Lung (tissue), 17 donors: ENCODE measurements at places on chromosomes 13 and 19. TPM values are rescaled to one million over a fixed set of nuclear protein-coding genes. Genes with fewer than 3 reads are reported as not detected.

The CACNG7 gene
- total RNA-seq, result not detected

DNA sequence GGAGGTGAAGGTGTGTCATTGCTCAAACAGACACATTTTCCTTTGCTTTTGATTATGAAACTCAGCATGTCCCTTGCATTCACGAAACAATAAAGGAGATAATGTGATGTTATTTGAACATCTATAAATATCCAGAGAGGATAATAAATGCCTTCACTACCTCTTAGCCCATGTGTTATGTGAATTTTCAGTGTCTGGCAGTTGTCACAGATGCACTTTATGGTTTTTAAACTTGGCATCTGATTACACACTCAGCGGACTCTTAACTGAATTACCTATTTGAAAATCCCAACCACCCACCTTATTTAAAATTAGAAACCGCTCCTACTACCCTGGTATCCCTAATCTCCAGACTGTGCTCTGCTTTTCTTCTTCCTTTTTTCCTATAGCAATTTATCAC, 254.2 kb downstream of the COG6 start:
- no peaks in the 10 kb centered on the region for H3K27me3 ChIP-seq
- H3K27ac ChIP-seq, result no peak overlapping the region
- DNase-seq, result no peak
- no peaks in the 10 kb centered on the region for H3K36me3 ChIP-seq

The GPR12 gene
- 0.09 TPM for total RNA-seq

GRCh38 chr19:33638167-33639034, 16.6 kb downstream of the CHST8 start:
- no peaks in the 10 kb centered on the region for H3K36me3 ChIP-seq
- H3K4me1 ChIP-seq, result no peaks in the 10 kb centered on the region
- no peak for DNase-seq
- no peak overlapping the region for H3K27ac ChIP-seq
- peaks cover 4% of the 10 kb centered on the region for H3K27me3 ChIP-seq
- H3K4me3 ChIP-seq, result no peak overlapping the region

- H3K4me1 ChIP-seq, result no peaks in the 10 kb centered on the region
- H3K27me3 ChIP-seq, result no peaks in the 10 kb centered on the region
- no peak overlapping the region for H3K4me3 ChIP-seq
- no peak overlapping the region for H3K27ac ChIP-seq
- DNase-seq, result no peak
These were observed 29.6 kb upstream of the CALM3 start for GRCh38 chr19:46571495-46571894.

- DNase-seq, result no peak
- H3K4me3 ChIP-seq, result no peak overlapping the region
- peaks cover 12% of the 10 kb centered on the region for H3K36me3 ChIP-seq
- no peaks in the 10 kb centered on the region for H3K4me1 ChIP-seq
These were observed 58.6 kb downstream of the SLC7A1 start for GRCh38 chr13:29536853-29537252.

- DNase-seq, result no peak
- no peaks in the 10 kb centered on the region for H3K36me3 ChIP-seq
- H3K27ac ChIP-seq, result no peak overlapping the region
- H3K27me3 ChIP-seq, result no peaks in the 10 kb centered on the region
These were observed 9.9 kb downstream of the DNM2 start for GRCh38 chr19:10727685-10728201.

- H3K4me1 ChIP-seq, result no peaks in the 10 kb centered on the region
- no peaks in the 10 kb centered on the region for H3K36me3 ChIP-seq
- no peak overlapping the region for H3K27ac ChIP-seq
- H3K27me3 ChIP-seq, result no peaks in the 10 kb centered on the region
- peak; percentile 77 for DNase-seq
- H3K4me3 ChIP-seq, result no peak overlapping the region
These were observed 8.9 kb upstream of the ZNF507 start for GRCh38 chr19:32336259-32337083.

GRCh38 chr13:64505336-64505910, 2724.7 kb downstream of the PCDH9 start:
- no peaks in the 10 kb centered on the region for H3K27me3 ChIP-seq
- no peak overlapping the region for H3K27ac ChIP-seq
- H3K4me3 ChIP-seq, result no peak overlapping the region
- peak; percentile 3 for DNase-seq
- no peaks in the 10 kb centered on the region for H3K36me3 ChIP-seq

DNA sequence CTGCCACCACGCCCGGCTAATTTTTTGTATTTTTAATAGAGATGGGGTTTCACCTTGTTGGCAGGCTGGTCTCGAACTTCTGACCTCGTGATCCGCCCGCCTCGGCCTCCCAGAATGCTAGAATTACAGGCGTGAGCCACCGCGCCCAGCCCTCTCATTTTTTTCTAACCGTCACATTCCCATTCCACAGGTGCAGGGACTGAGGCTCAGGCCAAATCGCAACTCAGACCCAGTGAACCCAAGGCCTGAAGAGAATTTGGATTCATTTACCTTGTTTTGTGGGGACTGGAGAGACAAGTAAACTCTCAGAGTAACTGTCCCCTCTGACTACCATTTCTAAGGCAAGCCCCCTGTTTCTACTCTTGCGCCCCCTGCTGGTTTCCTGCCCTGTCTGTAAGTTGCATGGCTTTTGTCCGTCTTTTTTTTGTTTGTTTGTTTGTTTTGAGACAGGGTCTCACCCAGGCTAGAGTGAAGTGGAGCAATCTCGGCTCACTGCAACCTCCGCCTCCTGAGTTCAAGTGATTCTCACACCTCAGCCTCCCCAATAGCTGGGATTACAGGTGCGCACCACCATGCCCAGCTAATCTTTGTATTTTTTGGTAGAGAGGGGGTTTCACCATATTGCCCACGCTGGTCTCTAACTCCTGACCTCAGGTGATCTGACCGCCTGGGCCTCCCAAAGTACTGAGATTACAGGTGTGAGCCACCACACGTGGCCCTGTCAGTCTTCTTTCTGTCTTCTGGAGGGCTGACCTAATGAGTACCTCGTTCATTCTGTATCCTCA, 2.3 kb upstream of the STRN4 start:
- no peaks in the 10 kb centered on the region for H3K27me3 ChIP-seq
- H3K27ac ChIP-seq, result no peak overlapping the region
- peaks cover 5% of the 10 kb centered on the region for H3K4me1 ChIP-seq
- no peak overlapping the region for H3K4me3 ChIP-seq

DNA sequence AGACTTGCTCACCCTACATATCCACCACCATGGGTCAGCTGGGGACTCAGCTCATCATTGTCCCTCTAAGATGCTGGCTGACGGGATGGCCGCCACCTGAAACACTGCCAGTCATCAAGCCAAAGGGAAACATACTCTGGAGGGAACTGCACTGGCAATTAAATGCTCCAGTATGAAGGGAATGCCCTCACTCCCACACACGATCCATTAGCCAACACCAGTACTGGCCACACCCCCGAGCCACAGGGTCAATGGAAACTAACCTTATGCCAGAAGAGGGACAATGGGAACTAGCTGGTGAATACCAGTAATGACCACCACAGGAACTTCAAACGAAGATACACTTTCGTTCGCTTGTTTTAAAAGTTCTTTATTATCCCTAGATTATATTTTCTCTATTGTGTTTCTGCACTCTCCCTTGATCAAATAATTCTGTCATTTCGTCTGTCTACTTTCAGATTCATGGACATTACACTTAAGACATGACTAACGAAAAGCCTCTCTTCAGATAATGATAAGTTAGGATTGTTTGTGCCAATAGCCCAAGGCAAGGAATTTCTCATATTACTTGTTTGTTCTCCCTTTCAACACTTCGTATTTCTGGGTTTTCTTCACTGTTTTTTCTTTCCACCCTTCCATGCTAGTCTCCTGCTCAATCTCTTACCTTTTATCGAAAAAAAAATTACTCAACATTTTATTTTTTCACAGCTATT, 1.7 kb upstream of the ZNF507 start:
- DNase-seq, result no peak
- peaks cover 7% of the 10 kb centered on the region for H3K4me1 ChIP-seq
- H3K27me3 ChIP-seq, result no peaks in the 10 kb centered on the region

DNA sequence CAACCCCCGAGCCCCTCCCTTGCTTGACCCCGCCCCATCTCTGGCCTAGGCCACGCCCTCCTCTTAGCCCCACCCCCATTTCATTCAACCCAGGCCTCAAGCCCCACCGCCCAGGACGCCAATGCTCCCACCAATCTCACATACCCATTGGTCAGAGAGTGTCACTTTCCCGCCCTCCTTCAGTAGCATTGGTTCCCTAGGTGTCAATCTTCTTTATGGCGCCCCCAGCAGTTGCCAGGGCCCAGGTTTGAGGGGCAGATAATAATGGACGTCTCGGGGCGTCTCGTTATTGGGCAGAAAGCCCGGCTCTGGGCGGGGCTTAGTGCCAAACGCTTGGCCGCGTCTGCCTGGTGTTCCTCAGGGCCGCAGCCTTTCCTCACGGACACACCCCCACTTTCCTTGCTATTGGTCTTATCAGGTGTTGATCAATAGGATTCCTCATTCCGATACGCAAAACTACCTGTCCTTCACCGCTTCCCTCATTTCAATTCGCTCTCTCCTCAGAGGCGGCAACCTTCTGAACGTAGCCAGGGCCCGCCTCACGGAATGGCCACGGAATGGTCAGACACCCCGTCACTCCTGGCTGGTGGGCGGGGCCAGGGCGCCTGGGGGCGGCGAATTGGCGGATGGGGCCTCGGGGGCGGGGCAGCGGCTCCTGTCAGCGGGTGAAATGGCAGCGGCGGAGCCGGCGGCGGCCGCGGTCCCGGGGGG, at the start of gene EVI5L:
Gene EVI5L, plus strand, starts transcription at position 658 of the 711 bp plus-strand sequence. CDS start 16,325 bp downstream, outside the sequence.
- H3K27me3 ChIP-seq, result no peaks in the 10 kb centered on the region
- H3K36me3 ChIP-seq, result no peaks in the 10 kb centered on the region
- H3K4me1 ChIP-seq, result peaks cover 5% of the 10 kb centered on the region
- H3K4me3 ChIP-seq, result peak within 1 kb of the TSS; percentile 67
